ENCODE measurements at places on chromosomes 16 and 17.

- DNase-seq: no peak
These were observed 109.9 kb upstream of the TBX2 start for GRCh38 chr17:61289408-61290385.

GRCh38 chr17:27456681-27457359 is 572 bp downstream of the KSR1 start:
- DNase-seq: no peak

- no peak for DNase-seq
These were observed 12.9 kb downstream of the SYCE1L start for GRCh38 chr16:77211880-77212740.

DNA sequence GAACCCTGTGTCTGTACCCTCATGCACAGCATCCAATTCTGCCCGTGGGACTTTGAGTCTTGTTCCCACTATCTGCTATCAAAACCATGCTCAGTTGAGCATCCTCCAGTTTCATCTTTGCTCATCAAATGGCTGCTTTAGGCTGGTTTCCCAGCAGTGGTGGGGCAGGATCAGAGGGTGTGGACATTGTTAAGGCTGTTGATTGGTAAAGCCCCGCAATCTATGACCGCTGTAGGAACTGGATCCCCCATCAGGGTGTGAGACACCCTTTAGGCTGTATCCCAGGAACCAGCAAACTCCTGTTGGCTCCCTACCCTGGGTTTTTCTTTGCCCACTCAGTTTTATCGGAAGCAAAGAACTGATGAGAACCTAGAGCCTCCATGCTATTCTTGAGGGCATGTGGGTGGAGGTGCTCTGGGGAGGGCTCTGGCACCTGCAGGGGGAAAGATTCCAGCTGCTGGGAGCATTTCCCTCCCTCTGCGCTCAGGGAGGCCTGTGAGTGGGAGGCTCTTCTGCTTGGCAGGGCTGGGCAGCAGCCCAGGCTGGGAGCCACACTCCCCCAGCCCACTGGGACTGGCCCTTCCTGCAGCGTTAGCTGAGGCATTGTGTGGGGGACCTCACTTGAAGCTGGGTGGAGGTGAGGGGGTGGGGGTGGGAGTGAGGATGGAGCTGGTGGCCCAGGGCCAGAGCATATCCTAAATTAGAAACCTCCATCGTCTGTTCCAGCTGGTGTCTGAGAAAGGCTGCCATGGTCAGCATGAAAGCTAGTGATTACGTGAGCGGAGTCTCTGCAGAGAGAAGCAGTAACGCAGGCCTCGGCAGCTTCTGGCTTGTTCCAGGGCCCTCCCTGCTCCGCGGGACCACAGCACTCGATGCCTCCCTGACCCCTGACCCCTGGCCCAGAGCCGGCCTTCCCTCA is 160.6 kb downstream of the IRF8 start:
- DNase-seq: no peak

All from GM04503 (cell line).